Suppressor macrophage (primary cell): ENCODE measurements at places on chromosomes 7 and 10.

DNA sequence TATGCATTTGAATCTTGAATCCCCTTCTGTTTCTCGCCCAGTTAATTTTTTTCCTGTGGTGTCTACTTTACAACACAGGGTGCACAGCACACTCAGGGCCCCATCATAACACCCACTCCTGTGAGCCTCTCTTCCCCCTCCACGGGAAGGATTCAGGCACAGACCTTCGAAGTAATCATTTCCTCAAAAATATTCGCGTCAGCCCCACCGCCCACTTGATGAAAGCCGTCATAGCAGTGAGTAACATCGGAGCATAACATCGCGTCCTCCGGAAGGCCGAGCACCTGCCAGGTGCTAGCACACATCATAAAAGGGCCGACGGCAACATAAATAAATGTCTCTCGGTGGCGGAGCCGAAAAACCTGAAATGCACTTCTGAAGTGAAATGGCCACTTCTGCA, 201.7 kb upstream of the ADARB2 start:
- DNase-seq, result peak; percentile 46

GRCh38 chr7:105578496-105578895, 2.8 kb downstream of the EFCAB10 start:
- no peak for DNase-seq

DNA sequence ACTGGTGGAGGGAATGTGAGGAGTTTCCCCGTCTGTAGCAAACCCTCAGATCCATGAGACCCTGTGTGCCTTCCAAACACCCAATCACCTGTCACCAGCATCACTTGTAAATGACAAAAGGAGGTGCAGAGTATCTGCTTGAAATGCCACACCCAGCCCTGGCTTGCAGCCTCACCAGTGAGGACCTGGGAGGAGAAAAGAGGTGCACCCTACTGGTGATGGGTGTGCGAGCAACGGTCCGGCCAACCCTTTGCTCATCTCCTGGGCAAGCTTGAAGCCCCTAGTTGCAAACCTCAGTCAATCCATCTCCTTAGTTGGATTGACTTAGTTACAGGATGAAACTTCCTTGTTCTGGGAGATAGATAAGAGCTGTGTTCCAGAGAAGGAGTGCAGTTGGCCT, 62.4 kb upstream of the WAPL start:
- no peak for DNase-seq

DNA sequence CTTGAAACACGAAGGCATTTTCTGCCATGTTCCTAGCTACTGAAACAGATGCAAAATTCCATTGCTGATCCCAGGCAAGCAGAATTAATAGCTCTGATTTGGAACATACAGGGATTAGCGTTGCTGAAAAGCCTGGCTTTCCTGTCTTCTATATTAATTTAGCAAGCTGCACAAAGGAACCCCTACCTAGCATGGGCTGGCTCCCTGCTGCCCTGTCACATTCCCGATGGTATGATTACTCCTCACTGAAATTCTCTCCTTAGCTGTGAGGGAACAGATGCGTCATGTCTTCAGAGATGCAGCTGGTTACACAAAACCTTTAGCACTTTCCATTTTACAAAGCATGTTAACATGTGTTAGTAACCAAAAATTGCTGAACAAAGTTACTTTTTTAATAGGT, 878.9 kb downstream of the TYW1 start:
- no peak for DNase-seq

DNA sequence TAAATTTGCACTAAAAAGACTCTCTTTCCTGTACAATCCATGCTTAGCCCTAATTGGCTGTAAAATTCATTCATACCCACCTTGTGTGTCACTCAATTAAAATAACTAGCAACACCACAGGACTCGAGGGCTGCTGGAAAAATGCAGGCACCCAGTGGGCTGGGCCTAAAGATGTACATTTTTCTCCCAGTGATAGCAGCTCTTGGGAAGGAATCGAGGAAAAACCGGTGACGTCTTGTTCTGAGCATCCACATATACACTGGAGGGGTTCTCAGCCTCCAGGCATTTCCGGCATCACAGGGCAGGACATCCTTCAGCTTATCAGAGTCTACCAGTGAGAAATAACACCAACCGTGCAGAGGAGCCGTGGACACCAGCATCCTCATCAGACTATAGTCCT, 85.8 kb upstream of the PITRM1 start:
- no peak for DNase-seq

- DNase-seq, result no peak
These were observed 51.3 kb upstream of the SEPTIN7 start for GRCh38 chr7:35749556-35749955.

GRCh38 chr10:5196702-5197113, at the start of gene AKR1C4:
Gene AKR1C4, plus strand, starts transcription at chr10:5196837. Its CDS starts 31 bp downstream, at chr10:5196868.
- DNase-seq, result no peak

- peak; percentile 1 for DNase-seq
These were observed 169.0 kb upstream of the PHYHIPL start for GRCh38 chr10:59007307-59008025.

DNA sequence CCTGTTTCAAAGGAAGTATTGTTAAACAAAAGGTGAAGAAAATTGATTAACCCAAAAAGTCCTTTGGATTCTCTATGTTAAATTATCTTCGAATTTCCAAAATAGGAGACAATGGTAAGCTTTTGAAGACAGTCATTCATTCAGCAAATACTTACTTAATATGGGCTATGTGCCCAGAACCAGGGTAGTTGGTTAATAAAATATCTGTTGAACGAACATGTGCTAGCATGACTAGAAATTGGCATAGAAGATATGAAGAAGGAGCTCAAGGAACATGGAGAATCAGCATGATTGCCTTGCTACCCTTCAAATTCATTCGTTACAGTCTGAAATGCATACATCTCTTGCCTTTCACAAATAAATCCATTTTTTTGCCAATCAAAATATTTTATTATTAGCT, 123.1 kb upstream of the RHEB start:
- DNase-seq, result no peak

DNA sequence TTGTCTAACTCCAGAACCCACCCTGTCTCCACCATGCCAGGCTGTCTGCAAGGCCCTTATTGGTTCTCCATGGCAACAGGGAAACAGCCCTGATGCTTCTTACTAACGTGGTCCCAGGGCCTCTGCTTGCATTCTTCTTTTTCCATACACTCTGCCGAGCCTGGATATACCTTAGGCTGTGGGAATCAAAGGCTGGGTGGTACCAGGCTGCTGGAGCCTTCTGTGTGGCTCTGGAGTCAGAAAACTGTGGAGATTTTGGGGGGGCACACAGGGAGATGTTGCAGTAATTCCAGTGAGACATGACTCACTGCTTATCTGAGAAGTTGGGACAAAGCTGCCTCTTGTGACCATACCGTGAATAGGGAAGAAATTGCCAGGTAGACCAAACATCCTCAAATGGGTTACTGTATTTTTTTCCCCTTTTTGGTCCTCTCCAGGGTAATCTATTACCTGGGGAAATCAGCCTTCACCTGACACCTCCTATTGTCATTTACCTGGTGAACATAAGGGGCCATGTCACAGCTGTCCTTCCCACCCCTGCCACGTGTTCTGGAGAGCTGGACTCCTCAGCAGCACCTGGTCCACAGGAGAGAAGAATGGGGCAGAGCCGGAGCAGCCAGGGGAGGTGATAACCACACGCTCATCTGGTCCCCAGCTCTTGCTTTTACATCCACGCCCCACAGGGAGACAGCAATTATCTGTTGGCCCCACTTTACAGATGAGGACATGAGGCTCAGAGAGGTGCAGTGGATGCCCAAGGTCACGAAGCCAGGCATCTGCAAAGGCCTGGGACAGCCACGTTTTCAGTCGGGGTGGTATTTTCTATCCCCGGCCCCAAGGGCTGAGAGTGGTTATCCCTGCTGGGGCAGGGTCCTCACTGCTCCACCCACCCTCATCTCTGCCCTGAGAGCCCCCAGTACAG, 4.6 kb downstream of the CHST3 start:
- no peak for DNase-seq
